ENCODE measurements at places on chromosomes 2 and 18.

- H3K4me3 ChIP-seq, result peak overlapping the region; percentile 86
- peaks cover 31% of the 10 kb centered on the region for H3K4me1 ChIP-seq
- H3K27me3 ChIP-seq, result no peaks in the 10 kb centered on the region
- H3K36me3 ChIP-seq, result no peaks in the 10 kb centered on the region
- DNase-seq, result no peak
Measured at GRCh38 chr2:201452922-201453643, 1.5 kb downstream of the STRADB start.

GRCh38 chr2:42562474-42563144 lies 5.8 kb upstream of the MTA3 start:
- no peak overlapping the region for H3K4me3 ChIP-seq
- no peaks in the 10 kb centered on the region for H3K27me3 ChIP-seq
- no peaks in the 10 kb centered on the region for H3K36me3 ChIP-seq
- no peaks in the 10 kb centered on the region for H3K4me1 ChIP-seq
- DNase-seq, result peak; percentile 47
- H3K27ac ChIP-seq, result no peak overlapping the region

- H3K4me1 ChIP-seq, result peaks cover 24% of the 10 kb centered on the region
- H3K27ac ChIP-seq, result no peak overlapping the region
- H3K36me3 ChIP-seq, result peaks cover 16% of the 10 kb centered on the region
- no peak overlapping the region for H3K4me3 ChIP-seq
- DNase-seq, result peak; percentile 54
Measured at GRCh38 chr18:48615566-48616401, 77.0 kb downstream of the CTIF start.

DNA sequence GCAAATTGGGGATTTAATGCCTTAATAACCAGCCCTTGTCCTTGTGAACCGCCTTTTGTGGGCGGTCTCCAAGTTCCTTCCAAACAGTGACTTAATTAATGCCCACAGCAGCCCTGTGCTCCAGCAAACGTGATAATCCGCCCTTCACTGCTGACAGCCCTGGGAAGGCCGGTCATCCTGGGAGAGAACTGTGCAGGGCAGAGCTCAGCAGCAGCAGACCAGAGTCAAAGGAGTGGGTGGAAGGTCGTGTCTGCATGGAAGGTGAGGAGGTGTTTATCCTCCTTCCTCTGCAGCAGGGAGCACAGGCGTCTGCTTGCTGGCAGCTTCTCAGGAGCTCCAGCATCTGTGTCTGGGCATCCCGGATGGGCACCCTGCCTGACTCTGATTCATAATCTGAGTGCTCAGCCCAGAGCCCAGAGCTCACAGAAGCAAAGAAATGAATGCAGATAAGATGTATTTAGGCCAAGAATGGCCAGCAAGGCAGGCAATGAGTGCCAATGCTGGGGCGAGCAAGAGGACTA lies 270.0 kb upstream of the PXDN start:
- DNase-seq, result no peak
- H3K36me3 ChIP-seq, result no peaks in the 10 kb centered on the region
- H3K27me3 ChIP-seq, result peaks cover 11% of the 10 kb centered on the region
- no peak overlapping the region for H3K27ac ChIP-seq
- H3K4me3 ChIP-seq, result no peak overlapping the region

- no peaks in the 10 kb centered on the region for H3K36me3 ChIP-seq
- H3K4me1 ChIP-seq, result peaks cover 53% of the 10 kb centered on the region
- DNase-seq, result no peak
- no peak overlapping the region for H3K27ac ChIP-seq
Measured at GRCh38 chr2:239310401-239311061, 90.3 kb downstream of the HDAC4 start.

DNA sequence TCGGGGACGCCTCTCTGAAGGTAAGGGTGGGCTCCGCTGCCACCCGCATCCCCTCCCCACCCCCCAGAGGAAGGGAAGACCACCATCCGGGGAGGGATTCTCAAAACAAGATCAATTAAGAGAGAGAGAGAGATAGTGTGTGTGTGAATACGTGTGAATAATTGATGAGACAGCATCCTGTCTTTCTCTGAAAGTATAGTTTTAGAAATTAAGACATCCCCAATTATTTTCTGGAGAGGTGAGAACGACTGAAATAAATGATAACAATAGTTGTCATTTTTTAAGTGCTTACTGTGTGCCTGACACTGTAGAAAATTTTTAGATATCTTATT lies 751 bp downstream of the IL18R1 start:
- peaks cover 25% of the 10 kb centered on the region for H3K4me1 ChIP-seq
- no peak for DNase-seq
- no peaks in the 10 kb centered on the region for H3K36me3 ChIP-seq
- peak overlapping the region; percentile 85 for H3K4me3 ChIP-seq

DNA sequence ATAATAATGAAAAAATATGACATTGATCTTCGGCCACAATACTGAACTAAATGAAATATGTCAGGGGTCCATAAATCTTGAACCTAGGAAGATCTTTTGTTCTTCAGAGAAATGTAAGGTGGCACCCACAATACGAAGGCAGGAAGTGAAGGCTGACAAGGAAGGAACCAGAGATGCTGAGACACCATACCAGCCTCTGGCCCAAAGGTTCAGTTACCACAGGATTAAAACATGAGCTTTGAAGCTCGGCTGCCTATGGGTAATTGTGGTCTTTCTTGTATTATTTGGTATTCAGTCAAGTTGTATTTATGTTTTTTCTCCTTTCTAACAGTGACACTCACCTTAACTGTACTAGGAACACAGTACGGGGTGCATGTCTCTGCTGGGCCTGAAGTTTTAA lies 448.8 kb upstream of the SETBP1 start:
- H3K36me3 ChIP-seq, result no peaks in the 10 kb centered on the region
- no peak for DNase-seq
- no peak overlapping the region for H3K27ac ChIP-seq
- H3K4me3 ChIP-seq, result no peak overlapping the region
- no peaks in the 10 kb centered on the region for H3K4me1 ChIP-seq

All from lower lobe of right lung (tissue), 2 donors.